ENCODE measurements at places on chromosomes 12 and 14.

DNA sequence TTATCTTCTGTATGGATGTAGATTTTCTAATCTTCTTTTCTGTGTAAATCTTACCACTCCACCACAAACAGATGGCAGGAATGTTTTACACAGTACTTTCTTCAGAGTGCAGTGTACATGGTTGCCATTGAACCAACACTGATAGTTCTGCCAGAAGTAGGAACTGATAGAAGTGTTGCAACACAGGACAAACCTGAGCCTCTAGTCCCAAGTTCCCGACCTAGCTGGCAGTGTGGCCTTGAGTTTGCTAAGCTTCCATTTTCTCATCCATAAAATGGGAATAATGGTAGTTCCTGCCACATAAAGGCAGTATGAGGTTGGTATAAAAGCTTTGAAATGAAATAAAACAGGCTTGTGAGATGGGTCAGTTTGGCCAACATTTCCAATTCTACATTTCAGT, 50.8 kb upstream of the SAV1 start:
- no peak for DNase-seq

DNA sequence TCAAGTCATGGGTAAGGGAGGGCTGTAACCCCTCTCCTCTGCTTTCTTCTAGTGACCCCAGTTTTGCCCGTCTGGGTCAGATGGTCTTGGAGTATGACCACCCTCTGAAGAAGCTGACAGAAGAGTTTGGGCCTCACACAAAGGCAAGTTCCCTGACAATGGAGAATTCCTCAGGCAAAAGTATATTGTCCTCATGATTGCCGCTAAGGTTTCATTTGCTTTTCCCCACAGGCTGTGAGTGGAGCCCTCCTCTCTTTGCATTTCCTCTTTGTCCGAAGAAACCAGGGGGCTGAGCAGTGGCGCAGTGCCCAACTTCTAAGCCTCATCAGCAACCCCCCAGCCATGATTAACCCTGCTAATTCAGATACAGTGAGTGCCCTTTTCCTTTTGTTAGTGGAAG, 12.1 kb downstream of the NCKAP1L start:
- DNase-seq, result no peak

GRCh38 chr12:88172844-88173407, 30.8 kb downstream of the TMTC3 start:
- DNase-seq, result no peak

GRCh38 chr12:9731393-9731792, 1.5 kb downstream of the CLECL1 start:
- DNase-seq, result no peak

Data from NCI-H2029 (cell line).